ENCODE measurements at places on chromosomes 12 and 14.

DNA sequence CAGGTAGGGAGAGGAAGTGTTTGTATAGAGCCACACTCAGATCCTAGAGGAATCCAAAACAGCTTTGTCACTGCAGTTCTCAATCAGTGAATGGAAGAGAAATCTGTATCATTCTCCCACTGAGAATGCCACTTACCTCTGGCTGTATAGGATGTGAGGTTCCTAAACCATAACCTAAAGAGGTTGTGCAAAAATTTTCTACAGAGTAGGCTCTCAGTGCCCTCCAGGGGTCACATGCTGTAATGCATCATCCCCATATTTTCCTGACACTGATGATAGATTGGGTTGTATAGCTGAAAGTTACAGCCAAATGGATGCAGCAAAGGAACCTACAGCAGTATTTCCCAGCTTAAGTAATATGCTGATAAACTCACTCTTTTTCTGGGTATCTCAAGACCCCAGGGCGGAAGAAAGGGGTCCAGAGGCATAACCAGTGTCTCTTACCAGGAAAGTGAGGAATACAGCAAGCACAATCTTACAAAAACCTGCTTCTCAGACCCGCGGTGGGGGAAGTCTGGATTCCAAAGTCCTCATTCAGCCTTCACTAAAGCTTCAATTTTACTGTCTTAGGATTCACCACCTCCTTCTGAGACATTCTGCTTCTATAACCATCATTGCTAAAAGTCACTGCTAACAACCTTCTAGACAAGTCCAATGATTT lies 3.8 kb downstream of the BCDIN3D start:
- DNase-seq: no peak

DNA sequence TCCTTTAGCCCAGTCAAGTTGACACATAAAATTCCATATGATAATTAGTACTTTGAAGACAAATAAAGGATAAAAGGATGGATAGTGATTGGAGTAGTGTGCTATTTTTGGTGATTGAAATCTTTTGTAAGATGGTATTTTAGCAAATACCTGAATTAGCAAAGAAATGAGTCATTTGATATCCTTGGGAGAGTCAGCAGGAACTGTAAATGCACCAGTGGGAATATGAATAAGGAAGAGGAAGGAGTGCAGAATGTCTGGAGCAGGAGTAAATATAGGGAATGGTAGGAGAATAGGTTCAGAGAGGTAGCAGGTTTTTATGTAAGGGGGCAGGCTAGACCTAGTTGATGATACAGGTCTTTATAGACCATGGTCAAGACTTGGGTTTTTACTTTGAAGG lies 75.0 kb downstream of the TRMT5 start:
- DNase-seq: no peak

GRCh38 chr14:104284636-104285507 lies 146.5 kb downstream of the KIF26A start:
- DNase-seq: no peak

DNA sequence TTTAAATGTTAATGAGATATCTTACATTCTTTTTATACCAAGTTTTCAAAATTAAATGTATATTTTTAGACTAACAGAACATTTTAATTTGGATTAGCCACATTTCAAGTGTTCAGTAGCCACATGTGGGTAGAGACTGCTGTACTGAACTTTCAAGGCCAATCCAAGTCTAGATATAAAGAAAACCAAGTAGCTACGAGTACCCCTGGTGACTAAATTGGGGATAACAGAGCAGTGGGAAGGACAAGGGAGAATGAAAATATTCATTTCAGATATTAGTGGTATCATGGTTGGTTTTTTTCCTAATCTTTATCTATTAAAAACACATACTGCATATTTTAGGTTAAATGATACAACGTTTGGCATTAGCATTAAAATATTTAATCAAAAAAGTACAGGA lies 69.4 kb upstream of the RHOJ start:
- no peak for DNase-seq

- no peak for DNase-seq
Observed at GRCh38 chr14:71115821-71116567, 208.7 kb downstream of the PCNX1 start.

Data from AG09309 (cell line).